Kidney epithelial cell (primary cell): ENCODE measurements at places on chromosomes 7 and 10. TPM values are rescaled to one million over a fixed set of nuclear protein-coding genes. Genes with fewer than 3 reads are reported as not detected.

The CCDC172 gene
- total RNA-seq: not detected in 2 replicates

The PHKG1 gene
- 2.0 TPM in 1 of 2 replicates, not detected in the other for total RNA-seq

The LRRN3 gene
- 0.34 and 0.38 TPM in 2 replicates for total RNA-seq

The GDF2 gene
- not detected in 2 replicates for total RNA-seq

The TUBAL3 gene
- total RNA-seq: 0.34 and 0.46 TPM in 2 replicates

The CALML5 gene
- total RNA-seq: 0.34 TPM in 1 of 2 replicates, not detected in the other

The A1CF gene
- not detected in 2 replicates for total RNA-seq

The SHH gene
- total RNA-seq: 2.8 and 4.5 TPM in 2 replicates

The CHPF2 gene
- 60.0 and 83.9 TPM in 2 replicates for total RNA-seq

The WASL gene
- 31.6 and 41.6 TPM in 2 replicates for total RNA-seq

The TRIM74 gene
- 0.33 TPM in 1 of 2 replicates, not detected in the other for total RNA-seq

GRCh38 chr7:21261627-21262594, 166.0 kb upstream of the SP4 start:
- DNase-seq: no peak

GRCh38 chr7:135160098-135160857, 10.2 kb downstream of the CYREN start:
- no peak for DNase-seq

DNA sequence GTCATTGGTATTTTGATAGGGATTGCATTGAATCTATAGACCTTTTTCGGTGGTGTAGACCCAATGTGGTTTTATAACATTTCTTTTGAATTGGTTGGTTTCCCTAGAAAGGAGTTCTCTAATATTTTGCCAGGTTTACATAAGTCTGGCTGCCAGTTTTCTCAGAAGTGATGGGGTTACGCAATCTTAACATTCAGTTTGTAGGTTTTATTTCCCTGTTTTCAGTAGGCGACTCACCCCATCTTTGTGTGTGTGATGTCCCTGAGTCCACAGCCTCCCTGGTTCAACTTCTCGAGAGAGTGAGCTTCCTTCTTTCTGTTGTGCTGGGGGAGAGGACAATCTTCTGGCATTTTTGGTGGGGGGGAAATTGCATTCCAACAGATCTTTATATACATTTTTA, 9.6 kb upstream of the KIF5B start:
- no peak for DNase-seq

DNA sequence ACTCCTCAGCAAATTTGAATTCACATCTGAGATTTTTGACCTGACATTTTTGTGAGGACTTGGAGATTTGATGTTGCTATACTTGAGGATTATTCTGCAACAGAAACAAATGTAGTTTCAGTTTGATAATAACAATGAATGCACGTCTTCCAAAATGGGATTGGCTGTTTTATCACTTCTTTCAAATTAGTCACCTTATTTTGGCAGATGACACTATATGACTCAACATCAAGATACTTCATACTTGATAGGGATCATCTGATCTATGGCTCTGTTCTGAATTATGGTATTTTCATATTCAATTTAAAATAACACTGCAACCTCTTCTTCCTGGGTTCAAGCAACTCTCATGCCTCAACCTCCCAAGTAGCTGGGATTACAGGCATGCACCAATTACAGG, 24.2 kb downstream of the ARL5B start:
- no peak for DNase-seq

DNA sequence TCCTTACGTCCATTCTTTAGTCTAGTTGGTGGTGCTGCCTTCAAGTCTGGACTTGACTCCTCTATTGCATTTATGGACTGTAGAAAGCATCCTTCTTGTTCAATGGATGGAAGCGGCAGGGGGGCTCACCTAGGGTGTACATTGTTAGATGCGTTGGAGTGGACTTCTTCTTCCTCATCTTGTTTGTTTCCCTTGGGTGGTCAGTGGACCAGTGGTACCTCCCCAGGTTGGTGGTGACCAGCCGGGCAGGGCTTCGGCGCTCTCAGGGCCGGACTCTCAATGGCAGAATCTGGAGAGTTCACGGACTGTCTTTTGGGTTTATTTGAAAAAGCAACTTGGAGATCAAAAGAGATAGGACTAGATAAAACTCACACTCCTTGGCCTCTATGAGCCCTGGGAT, 6.2 kb upstream of the BTBD16 start:
- no peak for DNase-seq

DNA sequence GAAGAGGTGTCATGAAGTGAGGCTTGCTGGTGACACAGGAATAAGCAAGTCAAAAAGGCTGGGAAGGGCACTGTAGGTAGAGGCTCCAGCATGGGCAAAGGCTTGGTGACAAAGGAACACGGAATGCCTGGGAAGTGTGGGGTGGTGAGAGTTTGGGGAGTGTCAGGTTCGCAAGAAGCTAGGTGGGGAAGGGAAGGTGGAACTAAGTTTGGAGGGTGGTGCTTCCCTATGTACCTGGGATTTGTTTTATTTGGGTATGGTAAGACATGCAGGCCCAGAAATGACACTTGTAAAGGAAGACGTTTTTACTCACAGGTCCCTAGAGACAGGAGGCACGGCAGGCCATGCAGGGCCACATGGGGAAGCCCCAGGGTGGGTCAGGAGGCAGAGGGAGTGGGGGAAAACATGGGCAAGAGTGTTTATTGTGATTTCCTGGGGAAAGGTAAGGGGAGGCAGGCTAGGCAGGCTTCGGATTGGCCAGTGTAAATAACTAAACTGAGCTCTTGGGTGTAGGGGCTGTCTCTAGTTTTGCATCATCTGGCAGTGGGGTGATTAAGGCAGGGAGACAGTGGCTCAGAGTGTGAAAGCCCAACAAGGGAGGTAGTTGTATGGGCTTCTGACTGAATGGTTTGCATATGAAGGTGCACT, 52.1 kb downstream of the SH2D4B start:
- no peak for DNase-seq

- no peak for DNase-seq
These were observed 131.2 kb downstream of the GFRA1 start for GRCh38 chr10:116141855-116142254.

GRCh38 chr7:99665312-99666012, 14.3 kb downstream of the CYP3A5 start:
- DNase-seq: no peak

- no peak for DNase-seq
These were observed 8.5 kb downstream of the PWWP2B start for GRCh38 chr10:132405463-132405991.

DNA sequence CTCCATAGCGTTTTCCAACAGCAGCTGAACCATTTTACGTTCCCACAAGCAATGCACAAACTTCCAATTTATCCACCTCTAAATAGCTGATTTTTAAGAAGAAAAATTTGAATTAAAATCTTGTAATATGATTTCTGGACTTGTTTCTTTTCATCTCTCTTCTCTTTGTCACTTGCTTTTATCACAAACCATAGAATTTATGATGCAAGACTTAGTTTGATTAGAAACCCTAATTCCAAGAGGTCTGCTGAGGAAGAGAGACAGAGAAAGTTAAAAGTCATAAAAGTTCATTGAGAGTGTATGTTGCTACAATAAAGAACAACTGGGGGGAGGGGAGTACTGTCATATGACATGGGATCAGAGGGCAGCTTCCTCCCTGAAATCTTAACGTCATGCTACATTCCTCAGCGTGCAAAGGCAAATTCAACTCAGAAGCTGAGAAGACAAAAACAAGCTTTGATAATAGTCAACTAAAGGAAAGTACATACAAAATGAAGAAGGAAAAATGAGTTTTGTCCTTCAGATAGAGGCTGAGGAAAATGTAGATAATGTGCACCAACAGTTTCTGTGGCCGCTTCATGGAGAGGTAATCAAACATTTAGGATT, 18.4 kb upstream of the CUBN start:
- peak; percentile 5 for DNase-seq

DNA sequence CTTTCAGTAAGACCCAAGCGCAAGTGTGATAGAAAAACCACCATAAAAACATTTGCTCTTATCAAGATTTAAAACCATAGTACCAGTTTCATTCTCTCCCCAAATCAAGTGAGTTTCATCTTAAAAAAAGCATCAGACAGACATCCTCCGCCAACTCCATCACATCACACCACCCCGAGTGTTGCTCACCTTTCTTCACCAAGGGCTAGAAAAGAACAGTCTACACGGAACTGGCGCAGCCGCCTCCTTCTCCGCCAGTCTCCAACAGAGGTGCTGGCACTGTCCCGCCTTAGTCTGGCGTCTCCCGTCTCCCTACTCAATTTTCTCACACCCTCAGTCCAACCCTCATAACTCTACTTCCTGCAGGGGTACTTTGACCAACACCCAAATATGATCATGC, 46.9 kb upstream of the WIPI2 start:
- no peak for DNase-seq

GRCh38 chr7:47709051-47709450, 127.1 kb upstream of the TNS3 start:
- no peak for DNase-seq

DNA sequence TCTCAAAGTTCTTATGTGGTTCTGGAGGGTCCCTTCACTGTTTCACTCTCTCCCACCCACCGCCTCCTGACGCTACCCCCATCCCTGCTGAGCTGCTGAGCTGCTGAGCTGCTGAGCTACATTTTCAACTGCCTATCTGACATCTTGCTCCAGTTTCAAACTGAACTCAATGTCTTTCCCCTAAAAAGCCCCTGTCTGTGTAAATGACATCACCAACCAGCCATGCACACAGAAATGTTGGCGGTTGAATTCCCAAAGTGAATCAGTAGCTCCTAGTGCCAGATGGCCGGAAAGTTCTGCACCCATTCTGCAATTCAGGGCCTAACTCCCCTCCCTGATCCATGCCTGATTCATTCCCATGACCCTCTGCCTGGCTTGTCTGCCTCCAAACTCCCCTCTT, 71.2 kb downstream of the WNT2 start:
- peak; percentile 25 for DNase-seq

DNA sequence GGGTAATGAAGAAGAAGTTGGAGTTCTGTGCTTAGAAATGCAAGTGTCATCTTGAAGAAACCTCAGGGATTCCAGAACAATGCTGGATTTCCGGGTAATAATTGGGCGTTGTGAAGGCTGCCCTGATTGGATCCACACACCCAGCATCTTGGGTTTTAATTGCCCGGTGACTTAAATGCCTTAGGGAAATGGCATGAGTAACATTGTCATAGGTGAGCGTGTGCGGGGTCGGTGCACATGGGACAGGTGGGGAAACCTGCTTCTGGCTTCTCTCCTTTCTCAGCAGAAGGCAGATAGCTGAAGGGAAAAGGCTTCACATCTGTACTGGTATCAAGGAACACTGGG, 15.2 kb upstream of the CAMK1D start:
- DNase-seq: no peak

DNA sequence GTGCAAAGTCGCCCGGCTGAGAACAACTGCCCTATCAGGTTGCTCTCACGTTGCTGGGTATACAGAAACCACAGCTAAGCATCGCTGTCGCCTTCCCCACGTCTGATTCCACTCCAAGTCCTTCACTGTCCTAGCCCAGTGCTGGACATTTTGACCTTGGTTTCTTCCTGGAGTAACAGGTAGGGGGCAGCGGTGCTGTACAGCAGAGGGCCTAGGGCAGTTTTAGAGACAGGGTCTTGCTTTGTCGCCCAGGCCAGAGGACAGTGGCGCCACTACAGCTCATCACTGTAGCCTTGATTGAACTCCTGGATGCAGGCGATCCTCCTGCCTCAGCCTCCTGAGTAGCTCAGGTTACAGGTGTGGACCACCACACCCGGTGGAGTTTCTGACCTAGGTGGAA, 2.6 kb downstream of the CLDN15 start:
- DNase-seq: no peak

- DNase-seq: no peak
These were observed 163.1 kb upstream of the NPVF start for GRCh38 chr7:25391295-25391861.

DNA sequence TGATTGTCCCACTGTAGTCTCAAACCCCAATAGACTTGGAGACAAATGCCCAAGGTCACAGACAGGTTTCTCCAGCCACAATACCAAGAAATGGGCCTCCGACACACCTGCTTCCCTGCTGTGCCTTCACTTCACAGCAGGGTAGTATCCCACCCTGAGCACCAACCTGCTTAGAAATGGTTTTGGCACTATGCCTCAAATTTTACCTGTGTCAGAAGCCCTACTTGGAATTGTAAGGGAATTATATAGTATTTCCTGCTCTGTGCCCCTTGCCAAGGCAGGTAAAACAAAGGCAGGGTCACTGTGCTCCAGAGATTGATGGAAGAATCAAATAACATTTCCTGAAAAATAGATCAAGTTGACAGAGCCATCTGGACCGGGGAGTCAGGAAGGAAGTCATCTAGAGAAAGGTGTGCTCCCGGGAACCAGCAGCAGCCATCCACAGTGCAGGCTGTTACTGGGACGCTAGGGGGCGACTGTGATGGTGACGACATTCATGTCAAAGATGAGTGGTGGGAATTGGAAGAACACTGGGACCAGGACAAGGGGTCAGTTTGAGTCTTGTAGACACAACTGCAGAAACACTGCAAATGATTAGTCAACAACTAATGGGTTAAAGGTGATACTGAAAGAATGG, 117.8 kb upstream of the AKR1E2 start:
- no peak for DNase-seq

DNA sequence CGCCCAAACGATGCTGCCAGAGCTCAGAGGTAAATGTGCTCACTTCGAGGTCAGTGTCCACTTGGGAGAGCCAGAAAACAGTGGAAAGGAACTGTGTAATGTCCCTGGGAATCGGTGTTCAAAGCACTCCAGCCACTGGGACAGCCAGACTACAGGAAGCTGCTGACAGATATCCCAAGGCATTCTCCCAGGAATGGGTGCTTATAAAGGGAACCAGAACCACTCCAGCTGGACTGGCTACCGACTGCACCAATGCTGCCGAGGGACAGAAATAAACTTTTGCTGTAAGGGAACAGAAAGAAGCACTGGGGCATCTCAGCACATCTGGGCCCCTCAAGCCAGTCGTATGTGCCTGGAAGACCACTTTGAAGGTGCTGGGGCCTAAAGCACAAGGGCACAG, 76.7 kb downstream of the ATXN7L1 start:
- no peak for DNase-seq

DNA sequence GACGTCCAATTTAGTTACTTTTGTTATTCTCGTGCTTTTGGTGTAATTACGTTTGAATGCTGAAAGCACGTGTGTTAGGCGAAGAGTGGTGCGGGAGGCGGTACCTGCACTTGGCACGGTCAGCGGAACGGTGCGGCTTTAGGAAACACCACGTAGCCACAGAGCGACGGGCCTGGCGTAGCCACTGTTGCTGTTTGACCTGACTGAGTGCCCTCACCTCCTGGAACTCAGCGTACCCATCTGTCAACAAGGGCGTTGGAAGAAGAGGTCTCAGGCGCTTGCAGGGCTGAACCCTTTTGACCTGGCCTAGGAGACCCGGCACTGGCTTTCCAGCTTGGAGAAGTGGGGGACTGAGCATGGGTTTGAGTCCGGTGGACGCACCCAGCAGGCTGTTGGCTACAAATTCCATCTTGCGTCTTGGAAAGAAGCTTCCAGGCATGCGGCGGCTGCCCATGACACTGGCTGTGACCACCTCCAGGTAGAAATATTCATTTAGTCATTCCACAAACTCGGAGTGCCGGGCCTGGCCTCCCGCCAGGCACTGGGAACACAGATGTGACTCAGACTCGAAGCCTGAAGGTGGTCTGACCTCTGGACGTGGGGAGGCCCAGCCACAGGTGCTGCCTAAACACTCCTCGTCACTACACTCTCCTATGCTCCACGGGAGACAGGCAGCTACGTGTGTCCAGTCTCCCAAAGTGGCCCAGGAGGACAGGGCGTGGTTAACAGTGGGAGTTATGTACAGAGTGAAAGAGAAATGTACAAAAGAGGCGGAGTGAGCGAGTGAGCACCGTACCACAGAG, 22.2 kb downstream of the FAM20C start:
- DNase-seq: no peak

GRCh38 chr7:28587211-28587610, 174.9 kb downstream of the CREB5 start:
- DNase-seq: no peak
